Central memory CD4-positive, alpha-beta T cell (primary cell): ENCODE measurements at places on chromosomes 12 and 14.

- no peak for DNase-seq
These were observed 65.5 kb downstream of the RASSF3 start for GRCh38 chr12:64675795-64676194.

DNA sequence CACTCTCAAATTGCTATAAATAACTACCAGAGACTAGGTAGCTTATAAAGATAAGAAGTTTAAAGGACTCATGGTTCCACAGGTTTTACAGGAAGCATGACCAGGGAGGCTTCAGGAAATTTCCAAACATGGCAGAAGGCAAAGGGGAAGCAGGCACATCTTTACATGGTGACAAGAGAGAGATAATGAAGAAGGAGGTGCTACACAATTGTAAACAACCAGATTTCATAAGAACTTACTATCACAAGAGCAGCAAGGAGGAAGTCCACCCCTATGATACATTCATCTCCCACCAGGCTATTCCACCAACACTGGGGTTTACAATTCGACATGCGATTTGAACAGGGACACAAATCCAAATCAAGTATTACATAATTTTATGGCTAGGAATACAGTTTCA, 257.7 kb downstream of the BTG1 start:
- DNase-seq = no peak

- DNase-seq = no peak
These were observed 424.9 kb upstream of the SYT1 start for GRCh38 chr12:78439666-78440065.

DNA sequence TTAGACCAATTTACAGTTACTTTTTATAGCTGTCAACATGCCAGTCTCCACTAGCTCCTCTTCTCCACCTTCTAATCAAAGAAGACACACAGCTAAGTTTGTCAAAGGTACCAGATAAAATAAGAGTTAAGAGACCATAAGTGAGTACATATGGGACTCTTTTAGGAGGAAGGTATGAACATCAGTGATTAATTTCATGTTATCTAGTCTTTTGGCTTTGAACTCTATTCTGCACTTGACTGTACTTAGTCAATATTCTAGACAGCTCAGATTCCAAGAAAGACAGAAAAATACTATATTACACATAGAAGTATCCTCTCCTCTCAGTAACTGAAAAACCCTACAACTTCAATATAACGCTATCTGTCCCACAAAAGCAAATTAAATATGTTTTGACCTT, 28.1 kb downstream of the CAPRIN2 start:
- DNase-seq = no peak

DNA sequence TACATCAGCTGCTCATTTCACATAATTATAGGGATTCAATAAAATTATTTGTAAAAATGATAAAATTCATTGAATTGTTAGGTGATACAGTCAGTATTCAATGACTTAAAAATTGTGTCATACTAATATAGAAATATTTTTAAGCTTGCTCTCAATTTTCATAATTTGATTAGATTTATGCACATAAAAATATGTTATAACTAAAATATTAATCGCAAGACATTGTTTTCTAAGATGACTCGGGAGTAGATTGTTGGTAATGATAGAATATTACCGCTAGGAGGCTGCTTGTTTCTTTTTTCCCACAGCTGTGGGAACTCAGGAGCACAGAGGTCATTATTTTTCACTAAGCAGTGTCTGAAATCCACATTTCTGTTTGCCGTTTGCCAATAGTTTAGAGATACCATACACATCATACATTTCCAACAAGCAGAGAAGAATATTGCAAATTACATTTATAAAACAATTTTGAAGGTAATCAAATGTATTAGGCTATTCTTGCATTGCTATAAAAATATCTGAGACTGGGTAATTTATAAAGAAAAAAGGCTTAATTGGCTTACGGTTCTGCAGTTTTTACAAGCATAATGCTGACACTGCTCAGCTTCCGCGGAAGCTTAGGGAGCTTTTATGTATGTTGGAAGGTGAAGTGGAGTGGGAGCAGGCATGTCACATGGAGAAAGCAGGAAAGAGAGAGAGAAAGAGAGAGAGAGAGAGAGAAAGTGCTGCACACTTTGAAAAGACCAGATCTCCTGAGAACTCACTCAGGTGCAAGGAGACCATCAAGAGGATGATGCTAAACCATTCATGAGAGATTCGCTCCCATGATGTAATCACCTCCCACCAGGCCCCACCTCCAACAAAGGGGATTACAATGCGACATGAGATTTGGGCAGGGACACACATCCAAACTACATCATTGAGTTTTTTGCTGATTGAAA, 9.2 kb downstream of the CD69 start:
- peak; percentile 44 for DNase-seq

DNA sequence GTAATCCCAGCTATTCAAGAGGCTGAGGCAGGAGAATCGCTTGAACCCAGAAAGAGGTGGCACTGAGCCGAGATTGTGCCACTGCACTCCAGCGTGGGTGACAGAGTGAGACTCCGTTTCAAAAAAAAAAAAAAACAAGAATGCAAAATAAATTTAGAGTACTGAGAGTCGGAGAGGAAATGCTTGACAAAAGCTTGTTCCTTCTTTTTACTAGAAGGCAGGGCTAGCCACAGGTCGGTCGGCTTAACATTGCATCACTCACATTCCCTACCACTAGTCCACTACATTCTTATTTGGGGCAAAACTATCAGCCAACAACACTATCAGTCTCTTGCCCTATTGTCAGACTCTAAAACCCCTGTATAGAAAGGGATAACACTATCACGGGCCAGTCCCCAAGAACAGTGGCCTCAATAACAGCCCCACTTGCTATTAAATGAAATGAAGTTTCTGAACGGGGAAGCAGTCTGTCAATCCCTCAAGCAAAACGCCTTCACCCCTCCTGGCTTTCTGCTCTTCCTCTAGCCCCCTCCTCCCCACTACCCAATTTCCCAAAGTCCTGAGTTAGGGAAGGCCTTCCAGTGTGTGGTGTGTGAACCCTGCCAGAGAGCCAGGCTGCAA, 1.0 kb downstream of the RNF41 start:
- no peak for DNase-seq

DNA sequence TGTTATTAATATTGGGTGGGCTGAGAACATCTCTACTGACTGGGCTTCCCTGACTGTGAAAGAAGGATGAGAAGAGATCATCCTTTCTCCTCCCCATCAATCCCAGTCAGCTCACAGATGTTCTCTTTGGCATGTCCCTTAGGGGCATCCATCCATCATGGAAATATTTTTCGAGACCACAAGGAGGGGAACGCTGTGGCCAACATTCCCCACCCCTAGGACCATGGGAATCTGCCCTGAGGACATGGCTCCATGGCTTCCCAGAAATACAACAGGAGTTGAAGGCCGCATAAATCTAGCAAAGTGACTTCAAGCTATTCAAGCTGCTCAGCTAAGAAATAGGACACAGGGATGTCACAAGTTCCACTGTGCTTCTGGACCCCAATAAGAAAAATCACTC, 456.8 kb downstream of the MED13L start:
- DNase-seq = no peak
